Lung (tissue), 17 donors: ENCODE measurements at places on chromosomes 11 and 22.
A peak's percentile ranks its signal among the peaks of the same experiment; 100 is the strongest.

- DNase-seq: no peak
These were observed 5.9 kb downstream of the TKFC start for GRCh38 chr11:61338783-61339489.

- DNase-seq: peak; percentile 16
These were observed 27.3 kb upstream of the WNT7B start for GRCh38 chr22:46004105-46004866.

DNA sequence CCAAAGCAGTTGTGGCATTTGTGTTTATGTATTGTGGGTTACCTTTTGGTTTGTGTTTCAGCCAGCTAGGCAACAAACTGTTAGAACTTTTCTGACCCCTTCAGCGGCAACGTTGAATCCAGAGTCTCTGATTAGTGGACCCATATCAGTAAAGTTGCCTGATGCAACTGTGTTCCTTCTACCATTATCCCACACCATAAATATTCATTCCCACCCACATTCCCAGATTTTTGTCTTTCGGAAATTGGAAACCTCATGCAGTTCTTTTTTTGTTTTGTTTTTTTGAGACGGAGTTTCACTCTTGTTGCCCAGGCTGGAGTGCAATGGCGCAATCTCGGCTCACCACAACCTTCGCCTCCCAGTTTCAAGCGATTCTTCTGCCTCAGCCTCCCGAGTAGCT, 30.7 kb upstream of the RBX1 start:
- DNase-seq: no peak

DNA sequence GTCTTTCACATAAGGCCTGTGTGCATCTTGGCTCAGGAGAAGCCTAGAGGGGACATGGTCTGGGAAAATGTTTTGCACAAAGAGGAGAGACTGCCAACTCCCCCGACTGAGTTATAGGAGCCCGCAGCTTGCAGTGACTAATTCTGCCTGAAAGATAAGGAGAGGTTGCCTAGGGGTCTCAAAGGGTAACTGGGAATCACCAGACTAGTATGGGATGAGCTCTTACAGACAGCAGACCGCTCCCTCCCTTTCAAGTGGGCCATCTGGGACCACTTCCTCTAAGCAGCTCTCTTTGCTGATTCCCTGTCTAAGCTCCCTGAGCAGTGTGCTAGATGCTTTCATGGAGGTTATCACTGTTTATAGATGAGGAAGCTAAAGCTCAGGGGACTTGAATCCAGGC, 105.1 kb downstream of the TENM4 start:
- no peak for DNase-seq

GRCh38 chr22:30214703-30215407, 31.7 kb downstream of the LIF start:
- no peak for DNase-seq

DNA sequence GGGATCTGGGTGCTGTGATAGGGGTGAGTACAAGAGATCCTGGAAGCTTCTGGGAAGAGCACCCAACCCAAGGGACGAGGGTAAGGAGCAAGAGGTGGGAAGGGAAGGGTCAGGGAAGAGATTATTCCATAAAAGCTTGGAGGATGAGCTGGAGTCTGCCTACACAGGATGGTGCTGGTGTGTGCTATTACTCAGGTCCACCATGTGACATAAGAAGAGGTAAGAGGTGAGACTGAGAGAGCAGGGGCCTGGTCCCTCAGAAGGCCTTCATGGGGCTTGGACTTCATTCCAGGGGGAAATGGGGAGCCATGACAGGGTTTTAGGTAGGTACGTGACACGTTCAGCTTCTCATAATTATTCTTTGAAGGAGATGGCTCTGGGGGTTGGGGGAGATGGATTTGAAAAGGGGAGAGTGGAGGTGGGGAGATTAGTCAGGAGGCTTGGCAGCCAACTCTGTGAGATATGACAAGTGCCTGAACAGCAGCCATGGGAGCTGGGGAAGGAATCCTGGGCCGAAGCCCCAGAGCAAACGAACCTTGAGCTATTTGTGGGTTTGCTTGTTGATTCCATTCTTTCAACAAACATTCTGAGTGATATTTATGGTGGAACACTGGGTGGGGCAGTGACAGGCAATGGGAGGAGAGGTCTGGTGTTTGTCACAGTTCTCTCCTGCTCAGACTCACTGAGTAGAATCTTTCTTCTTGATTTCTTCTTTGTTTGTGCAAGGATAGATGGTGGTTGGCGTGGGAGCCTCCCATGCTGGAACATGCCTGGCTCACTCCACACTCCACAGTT, 11.2 kb upstream of the NCAM1 start:
- no peak for DNase-seq

GRCh38 chr22:35375031-35375430, 5.9 kb upstream of the HMOX1 start:
- no peak for DNase-seq

DNA sequence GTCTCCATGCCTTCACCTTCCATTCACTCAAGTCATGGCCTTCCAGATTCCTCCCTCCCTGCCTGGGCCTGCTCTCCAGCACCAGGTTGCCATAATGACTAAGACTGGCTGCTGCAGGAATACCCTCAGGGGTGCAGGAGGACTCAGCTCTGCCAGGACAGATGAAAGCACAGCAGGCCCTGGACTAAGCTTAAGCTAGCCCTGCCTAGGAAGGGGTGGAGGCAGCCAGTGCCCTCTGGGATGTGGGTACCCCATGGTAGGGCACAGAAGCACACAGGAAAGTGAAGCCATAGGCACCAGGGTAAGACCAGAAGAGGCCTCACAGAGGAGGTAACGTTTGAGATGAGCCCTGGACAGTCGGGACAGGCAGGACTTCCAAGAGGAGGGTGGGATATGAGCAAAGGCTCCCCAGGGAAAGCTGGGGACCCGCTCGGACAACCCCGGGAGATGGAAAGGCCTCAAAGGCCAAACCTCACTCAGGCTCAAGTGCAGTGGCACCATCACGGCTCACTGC, 3.0 kb upstream of the RIN1 start:
- no peak for DNase-seq

DNA sequence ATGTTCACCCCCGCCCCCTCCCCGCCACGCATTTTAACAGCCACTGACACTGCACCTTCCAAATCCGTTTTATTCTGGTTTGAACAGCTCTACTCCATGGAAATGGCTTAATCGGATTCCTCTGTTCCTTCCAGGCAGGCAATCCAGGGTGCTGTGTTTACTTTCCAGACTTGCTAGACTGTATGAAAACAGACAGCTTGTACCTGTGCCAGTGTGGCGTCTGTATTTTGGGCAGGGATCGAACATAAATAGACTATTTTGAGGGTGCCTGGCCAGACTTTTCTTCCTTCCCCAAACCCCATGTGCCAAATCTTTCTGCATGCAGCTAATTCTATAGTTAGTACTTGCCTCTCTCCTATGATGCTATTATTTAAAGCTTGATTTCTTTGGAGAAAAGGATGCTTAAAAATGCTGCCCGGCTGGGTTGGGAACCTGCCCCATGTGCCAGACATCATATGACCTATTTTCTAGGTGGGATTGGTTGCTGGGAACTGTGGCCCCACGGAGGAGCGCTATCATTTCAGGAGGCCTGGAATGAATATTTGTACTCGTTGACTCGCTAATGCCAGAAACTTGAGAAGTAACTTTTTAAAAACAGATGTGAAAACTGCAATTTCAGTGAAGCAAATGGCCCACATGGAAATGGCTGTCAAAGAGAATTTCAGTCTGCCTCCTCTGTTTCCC, 814.8 kb downstream of the BRD1 start:
- peak; percentile 1 for DNase-seq

DNA sequence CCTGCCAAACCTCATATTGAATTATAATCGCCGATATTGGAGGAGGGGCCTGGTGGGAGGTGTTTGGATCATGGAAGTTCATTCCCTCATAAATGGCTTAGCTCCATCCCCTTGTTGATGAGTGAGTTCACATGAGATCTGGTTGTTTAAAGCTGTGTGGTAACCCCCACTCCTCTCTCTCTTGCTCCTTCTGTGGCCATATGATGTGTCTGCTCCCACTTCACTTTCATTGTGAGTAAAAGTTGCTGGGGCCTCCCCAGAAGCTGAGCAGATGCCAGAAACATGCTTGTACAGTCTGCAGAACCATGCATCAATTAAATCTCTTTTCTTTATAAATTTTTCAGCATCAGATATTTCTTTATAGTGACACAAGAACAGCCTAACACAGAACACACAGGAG, 929.0 kb upstream of the FAT3 start:
- DNase-seq: no peak

DNA sequence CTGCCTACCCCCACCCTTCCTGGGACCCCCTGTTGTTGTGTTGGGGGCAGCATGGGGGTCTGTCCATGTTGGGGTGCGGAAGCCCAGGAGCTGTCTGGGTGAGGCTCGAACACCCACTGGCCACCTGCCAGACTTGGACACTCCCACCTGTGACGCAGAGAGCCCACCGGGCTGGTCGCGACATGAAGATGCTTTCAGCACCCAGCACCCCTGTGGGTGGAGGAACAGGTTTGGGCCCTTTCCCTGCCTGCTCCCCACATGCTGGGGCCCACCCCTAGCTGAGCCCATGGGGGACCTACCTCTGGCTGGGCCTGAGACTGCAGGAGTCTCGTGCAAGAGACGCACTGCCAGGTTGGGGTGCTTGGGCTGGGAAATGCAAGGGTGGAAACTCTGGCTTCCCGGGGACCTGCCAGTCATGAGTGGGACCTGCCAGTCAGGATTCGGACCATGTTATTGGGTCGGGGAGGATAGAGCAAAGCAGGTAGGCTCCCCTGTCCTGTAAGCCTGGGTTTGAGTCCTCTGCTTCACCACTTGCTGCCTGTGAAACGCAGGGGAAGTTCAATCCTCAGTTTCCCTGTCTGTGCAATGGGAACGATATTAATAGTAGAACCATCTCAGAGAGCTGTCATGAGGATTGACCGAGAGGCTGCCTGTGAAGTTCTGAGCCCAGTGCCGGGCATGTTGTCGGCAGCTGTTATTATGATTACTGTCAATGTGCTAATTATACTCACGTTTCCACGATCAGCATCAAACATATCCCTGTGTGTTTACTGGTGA, 24.1 kb downstream of the KIAA1671 start:
- DNase-seq: no peak

DNA sequence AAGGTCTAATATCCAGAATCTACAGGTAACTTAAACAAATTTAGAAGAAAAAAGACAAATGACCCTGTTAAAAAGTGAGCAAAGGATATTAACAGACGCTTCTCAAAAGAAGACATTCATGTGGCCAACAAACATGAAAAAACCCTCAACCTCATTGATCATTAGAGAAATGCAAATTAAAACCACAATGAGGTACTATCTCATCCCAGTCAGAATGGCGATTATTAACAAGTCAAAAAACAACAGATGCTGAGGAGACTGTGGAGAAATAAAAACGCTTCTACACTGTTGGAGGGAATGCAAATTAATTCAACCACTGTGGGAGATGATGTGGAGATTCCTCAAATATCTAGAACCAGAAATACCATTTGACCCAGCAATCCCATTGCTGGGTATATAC, 67.2 kb downstream of the SLC17A6 start:
- DNase-seq: no peak

DNA sequence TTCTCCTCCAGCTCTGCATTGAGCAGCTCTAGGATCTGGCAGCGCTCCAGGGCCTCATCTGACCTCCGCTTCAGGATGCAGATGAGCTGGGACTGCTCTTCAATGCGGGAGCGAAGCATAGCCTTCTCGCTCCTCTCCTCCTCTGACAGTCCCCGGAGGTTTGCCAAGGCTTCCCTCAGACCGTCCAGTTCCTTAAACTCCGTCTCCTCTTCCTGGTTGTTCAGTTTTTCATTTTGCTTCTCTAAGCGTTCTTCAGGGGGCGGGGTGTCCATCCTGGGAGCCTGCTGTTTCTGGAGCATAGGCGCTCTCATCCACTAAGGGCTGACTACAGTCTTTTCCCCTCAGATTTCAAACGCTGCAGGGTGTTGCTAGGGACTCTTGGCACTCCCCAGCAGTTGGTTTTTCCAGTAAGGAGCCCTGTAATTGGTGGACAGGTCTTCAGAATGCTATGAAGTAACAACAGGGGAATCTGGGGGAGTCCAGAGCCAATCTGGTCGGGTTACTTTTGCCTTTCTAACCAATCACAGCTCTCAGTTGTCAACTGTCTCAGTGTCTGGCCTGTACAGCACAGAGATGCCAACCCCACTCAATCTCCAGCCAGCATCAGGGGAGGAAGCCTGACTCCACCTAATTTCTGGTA, at the start of gene CCDC89:
Gene CCDC89, minus strand, starts transcription at position 376 of the 640 bp plus-strand sequence. Its CDS starts 65 bp downstream, at position 311.
- peak; percentile 99 for DNase-seq

- peak; percentile 54 for DNase-seq
These were observed 44.5 kb downstream of the ZNF280B start for GRCh38 chr22:22463855-22464540.

- no peak for DNase-seq
These were observed 3.9 kb downstream of the CDC45 start for GRCh38 chr22:19483481-19484244.

- no peak for DNase-seq
These were observed 41.3 kb downstream of the TNKS1BP1 start for GRCh38 chr11:57283231-57283990.
